ENCODE measurements at places on chromosomes 1 and 21.

GRCh38 chr21:44291936-44292811, 6.5 kb downstream of the AIRE start:
- no peak for DNase-seq

DNA sequence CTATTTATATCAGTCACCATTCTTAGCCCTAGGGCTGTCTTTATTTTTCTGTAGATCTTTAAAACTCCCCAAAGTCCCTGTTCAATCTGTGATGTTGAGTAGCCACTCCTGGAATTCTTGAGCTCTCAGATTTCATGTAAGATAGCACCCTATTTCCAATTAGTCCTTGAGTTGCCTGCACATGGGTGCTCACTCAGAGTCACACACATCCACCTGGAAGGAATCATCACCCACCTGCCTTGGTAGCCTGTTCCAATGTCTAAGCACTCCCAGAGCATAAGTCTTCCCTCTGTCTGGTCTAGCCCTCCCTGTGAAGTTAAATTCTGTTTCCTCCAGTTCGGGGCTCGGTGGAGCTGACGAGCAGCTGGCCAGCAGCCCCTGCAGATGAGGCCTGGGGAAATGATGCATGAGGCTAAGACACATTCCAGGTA, 14.7 kb upstream of the ATF3 start:
- DNase-seq = no peak

GRCh38 chr1:83918688-83919285, 80.1 kb downstream of the TTLL7 start:
- no peak for DNase-seq

DNA sequence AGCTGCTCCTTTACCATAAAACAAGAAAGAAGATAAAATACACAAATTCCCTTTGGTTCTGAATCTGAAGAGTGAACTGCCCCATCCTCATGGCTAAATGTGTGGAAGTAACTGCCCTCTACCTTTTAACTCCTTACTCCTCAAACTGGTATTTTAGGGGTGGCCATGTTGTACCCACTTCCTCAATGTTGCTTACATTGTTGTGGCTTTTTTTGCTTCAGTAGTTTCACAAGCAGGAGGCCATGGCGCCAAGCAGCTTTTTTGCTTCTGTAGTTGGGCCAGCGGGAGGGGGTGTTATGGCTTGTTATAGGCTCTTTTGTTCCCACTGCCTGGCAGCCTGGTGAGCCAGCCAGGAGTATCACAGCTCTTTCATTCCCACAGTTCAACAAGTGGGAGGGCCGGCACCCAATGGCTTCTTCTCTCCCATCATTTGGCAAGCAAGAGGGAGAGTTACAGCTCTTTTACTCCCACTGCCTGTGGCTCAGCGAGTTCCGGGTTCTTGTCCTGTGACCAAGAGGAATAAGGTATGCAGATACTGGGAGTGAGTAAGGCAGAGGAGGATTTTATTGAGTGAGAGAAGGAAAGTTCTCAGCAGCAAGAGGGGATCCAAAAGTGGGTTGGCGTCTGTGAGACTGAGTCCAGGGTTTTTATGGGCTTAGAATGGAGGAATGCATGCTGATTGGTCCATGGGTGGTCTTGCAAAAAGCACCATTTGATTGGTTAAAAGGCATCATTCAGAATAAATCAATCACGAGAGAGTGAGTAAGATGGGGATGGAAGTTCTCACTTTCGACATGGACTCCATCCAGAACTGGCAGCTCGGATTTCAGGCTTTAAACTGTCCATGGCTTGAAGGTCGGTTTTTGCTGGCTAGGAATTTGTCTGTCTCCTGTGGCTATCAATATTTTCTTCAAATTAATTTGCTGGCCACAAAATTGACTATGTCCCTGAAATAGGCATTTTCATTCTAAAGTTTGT, 429.6 kb downstream of the HLX start:
- no peak for DNase-seq

DNA sequence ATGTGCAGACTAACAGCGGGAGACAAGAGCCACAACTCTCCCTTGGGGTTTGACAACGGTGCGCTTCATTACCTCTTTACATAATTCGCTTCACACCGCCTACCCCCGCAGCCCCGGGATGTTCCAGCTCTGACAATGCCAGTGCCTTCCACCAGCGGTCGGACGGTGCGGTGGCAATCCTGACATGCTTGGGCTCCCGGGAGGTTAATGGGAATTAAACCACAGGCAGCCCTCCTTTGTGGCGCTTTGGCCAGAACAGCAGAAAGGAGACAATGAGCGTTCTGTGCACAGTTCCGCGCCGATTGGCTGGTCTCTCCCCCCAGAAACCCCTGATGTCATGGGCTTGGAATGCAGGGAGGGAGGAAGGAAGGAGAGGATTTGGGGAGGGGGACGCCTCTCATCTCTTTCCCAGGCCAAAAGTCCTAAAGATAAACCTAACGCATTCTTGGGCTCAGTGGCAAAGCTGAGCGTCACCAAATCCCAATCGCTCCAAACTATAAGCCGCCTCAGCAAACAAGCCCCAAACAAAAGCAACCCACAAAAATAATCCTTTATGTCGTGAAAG, 1.3 kb downstream of the CNN3 start:
- no peak for DNase-seq

DNA sequence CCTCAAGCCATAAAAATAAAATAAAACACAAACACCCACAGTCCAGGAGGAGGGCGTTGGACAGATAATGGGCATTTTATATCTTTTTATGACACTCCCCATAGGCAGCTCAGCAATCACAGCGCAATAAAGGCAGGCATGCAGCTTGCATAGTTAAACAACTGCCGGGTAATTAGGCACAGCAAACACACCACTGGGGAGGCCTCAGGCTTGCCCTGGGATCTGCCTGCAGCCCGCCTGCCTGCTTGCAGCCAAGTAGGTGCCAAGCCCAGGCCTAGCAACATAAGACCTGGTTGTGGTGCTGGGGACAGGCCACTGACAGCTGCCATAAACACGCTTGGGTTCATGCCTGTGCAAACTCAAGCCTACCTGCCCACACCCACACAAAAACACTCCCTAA, 54.2 kb downstream of the DMAP1 start:
- no peak for DNase-seq

DNA sequence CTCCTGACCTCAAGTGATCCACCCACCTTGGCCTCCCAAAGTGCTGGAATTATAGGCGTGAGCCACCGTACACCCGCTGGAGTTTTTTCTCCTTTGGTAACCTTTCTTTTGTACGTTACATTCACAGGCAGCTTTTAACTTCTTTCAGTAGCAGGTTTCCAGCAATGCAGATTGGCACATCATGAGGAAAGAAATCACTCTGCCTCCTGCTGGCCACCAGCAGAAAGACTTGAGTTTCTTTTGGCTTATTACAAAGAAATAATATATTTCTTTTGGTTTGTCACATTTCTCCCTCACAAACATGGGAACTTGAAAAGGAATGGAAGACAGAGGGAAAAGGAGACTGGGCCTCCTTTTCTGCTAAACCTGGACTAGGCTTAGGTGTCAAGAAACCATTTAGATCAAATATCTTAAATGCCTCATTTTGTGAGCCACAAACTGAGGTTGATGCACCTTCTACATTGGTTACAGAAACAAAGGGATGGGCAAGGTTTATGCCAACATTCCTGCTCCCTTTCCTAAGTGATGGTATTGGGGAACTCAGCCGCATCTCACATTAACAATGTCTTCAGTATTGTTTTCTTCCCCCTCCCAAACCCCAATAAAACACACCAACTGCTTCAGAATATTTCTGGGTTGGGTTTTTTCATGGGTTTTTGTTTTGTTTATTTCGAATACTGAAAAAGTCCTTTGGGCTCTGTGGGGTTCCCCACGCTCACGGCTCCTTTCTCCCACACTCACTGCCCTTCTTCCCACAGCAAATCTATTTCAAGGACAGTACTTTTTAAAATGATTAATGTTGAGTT, 7.7 kb downstream of the ENSA start:
- peak; percentile 51 for DNase-seq

- no peak for DNase-seq
Measured at GRCh38 chr1:196654271-196654670, 2.4 kb downstream of the CFH start.

DNA sequence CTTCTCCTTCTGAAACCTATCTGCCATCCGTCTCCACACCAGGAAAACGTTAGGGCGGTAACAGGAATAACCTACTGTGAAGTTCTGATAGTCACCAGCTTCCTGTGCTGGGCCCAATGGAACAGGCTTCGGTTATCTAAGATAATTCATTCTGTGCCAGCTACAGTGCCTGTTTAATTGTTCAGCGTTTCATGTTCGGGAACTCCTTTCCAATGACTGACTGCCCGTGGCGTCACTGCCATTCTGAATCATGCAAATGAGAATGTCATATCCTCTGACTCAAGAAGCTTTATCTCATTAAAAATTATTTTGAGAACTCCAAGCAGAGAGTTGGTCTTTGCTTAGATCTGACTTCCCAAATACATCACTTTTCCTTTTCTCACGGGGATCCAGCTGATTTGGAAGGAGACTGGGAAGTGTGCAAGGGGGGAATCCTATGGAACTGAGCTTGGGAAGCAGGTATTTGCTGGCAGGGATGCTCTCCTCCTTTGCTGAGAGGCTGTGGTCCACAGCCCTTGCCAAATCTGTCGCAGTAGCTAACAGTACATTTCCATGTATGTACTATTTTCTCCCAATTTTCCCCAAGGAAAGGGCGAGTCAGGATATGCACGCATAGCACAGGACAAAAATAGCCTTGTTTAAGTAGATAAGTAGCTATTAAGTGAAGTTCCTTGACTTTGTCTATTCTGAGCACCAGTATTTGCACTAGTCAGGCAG, 358.7 kb downstream of the LTN1 start:
- DNase-seq = no peak

GRCh38 chr1:17419626-17420328, 19.7 kb downstream of the RCC2 start:
- DNase-seq = peak; percentile 66
